ENCODE measurements at places on chromosomes 2 and 18.

DNA sequence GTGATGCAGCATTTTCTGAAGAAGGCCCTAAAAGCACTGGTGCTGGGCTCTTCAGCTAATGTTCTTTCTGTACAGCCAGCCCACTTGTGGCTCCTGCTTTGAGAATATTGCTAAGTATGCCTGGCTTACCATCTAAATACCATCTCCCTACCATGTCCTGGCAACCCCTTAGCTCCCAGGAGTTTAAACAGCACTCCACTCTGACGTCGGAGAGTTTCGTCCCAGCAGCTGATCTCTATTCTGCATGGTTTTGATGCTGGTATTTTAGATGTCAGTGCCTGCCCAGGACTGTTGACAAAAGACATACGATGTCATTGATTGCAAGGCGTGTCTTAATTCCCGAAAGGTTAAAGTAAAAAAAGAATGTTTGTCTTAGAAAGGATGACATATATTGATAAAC lies 47.0 kb upstream of the AFF3 start:
- DNase-seq: no peak

GRCh38 chr18:35658112-35658511 lies 76.6 kb downstream of the GALNT1 start:
- no peak for DNase-seq

DNA sequence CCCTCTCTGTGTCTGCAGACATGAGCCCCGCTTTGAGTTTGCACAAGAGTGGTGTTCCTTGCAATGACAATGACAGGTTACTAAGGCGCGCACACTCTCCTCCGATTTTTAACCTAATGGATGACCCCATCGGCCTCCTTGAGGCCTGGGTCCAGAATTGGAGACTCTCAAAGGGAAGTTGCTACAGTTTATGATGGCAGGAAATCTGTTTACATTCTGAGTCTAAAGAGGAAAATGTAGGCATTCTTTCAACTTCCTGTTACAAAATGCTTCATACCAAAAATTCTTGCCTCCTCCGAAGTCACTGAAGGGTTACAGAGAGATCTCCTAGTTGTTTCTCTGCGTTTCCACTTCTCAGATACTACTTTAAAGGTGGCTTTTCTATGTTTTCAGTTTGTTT lies 225.3 kb upstream of the AGAP1 start:
- no peak for DNase-seq

GRCh38 chr2:25441353-25441752 lies 99.6 kb upstream of the DNMT3A start:
- no peak for DNase-seq

GRCh38 chr2:162925595-162925994 lies 87.0 kb upstream of the KCNH7 start:
- DNase-seq: no peak

DNA sequence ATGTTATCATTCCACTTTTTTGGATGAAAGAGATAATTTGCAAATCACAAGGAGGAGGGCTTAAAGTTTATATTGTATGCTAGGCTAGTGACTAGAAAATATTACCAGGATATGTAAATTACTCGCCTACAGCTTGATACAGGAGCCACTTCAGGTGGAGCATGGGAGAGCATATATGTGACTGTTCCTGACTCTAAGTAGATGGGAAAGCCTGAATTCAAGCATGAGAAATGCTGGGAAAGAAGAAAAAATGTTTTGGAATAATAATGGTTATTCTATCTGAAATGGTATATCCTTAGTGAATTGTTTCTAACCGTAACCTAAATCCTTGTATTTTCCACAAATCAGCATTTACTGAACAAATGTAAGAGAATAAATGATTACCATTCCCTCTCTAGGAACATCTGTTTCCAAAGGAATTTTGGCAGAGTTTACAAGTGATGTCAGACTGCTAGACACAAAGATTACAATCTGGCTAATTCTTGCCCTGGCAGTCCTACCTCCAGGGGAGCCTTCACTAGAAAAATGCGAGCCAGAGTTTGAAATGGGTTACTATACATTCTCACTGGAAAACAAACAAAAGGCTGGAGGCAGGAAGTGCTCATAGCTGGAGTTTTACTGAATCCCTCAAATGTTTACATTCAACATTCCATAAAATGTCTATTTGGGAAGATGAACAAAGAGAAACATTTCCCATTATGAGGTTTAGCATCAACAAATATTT lies 129.4 kb upstream of the MAPRE2 start:
- DNase-seq: no peak

GRCh38 chr2:8587251-8587791 lies 94.5 kb upstream of the ID2 start:
- DNase-seq: no peak

DNA sequence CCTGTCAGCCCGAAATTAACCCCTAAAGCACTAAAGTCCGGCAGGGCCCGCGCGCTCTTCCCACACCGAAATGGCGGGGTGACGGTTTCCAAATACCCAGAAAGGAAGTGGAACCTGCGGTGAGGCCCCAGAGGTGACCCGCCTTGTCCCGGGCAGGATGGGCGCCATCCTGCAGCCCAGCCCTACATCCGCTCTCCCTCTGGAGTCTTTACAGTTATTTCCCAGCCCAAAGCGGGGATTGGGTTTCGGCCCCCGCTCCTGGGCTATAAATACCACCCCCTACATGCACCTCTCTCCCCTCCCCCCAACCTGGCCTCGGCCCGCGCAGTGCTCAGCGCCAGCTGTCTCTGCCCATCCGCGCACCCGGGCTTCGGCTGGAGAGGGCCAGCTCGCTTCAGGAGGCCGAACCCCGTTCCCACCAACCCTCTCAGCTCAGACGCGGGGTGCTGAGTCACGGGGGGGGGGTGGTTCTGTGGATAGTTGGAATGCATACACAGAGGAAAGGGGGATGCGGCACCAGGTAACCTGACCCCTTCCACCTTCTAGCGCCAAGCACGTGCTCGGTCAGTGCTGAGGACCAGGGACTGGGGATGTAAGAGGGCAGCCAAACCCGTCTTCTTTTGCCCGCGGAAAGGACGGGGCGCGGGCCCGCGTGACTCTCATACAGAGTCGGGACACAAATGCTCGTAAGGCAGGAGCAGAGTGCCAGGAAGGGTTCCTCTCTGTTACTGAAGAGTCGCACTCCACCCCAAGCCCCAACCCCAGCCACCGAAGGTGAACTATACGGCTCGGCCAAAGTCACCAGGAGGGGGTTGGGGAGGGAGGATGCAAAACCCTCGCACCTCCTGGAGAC lies at the start of gene TUBA4B:
TUBA4B (plus strand) TSS at position 344 of the 853 bp plus-strand sequence; CDS start at position 509, 165 bp downstream.
- peak; percentile 56 for DNase-seq

DNA sequence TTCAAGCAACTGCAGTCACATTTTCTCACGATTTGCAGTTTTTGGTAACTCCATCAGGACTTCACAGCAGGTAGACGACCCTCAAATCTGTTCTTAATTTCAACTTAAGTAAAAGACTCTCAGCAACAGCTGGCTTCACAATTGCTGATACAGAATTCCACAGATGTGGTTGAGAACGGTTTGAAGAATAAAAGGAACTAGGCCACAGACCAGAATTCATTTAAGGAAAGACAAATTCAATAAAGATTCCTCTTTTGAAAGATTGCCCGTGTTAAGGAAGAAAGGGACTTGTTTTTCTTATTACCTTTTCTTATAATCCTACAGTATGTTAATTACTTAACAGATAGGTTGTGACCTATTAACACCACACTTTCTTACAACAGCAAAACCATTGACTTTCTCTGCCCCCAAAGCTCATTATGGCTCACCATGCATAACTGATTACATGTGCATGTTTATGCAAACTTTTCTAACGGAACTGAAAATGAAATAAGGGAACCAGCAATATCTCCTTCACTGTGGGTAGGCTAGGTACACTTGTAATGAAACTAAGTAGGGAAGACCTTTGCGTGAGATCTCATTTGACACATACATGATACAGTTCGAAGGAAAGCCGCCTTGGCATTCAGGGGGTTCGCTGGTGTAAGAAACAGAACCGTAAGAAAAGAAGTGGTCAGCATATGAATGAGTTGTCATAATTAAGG lies 4.7 kb upstream of the ZNF516 start:
- DNase-seq: no peak

- DNase-seq: peak; percentile 14
Measured at GRCh38 chr2:158463496-158464095, 6.8 kb downstream of the PKP4 start.

GRCh38 chr18:37188016-37188791 lies 359.3 kb downstream of the KIAA1328 start:
- DNase-seq: no peak

GRCh38 chr2:42844901-42845821 lies 52.8 kb upstream of the HAAO start:
- DNase-seq: no peak

DNA sequence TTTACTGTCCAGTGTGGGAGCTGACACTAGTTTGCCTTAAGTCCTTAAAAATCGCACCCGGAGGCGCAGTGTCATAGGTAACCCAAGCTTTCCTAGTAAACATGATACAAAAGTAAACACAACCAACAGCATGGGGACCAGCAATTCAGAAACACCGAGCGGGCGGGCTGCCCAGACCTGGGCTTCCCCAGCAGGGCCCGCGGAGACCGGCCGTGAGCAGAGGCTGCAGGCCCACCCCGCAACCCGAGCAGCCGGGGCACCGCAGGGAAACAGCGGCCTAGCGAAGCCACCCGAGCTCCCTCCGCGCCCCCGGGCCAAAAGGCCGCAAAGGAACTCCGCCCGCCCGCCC lies 296 bp downstream of the TTC21B start:
- DNase-seq: no peak

DNA sequence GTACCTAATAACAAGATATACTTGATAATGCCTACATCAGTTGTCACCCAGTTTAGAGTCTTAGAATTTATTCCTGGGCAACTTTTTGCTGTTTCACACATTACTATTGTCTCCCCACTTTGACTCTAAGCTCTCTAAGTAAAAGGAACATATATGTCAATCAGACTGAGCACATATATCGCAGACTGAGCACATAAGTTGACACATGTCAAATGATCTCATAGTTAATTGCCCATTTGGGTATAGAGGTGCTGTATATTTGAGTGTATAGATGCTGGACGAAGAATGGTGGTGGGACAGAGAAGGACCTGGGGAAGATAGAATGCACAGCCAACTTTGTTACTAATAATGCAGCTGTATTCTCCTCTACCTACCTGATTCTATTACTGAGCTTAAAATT lies 746.0 kb upstream of the CDH2 start:
- DNase-seq: no peak

DNA sequence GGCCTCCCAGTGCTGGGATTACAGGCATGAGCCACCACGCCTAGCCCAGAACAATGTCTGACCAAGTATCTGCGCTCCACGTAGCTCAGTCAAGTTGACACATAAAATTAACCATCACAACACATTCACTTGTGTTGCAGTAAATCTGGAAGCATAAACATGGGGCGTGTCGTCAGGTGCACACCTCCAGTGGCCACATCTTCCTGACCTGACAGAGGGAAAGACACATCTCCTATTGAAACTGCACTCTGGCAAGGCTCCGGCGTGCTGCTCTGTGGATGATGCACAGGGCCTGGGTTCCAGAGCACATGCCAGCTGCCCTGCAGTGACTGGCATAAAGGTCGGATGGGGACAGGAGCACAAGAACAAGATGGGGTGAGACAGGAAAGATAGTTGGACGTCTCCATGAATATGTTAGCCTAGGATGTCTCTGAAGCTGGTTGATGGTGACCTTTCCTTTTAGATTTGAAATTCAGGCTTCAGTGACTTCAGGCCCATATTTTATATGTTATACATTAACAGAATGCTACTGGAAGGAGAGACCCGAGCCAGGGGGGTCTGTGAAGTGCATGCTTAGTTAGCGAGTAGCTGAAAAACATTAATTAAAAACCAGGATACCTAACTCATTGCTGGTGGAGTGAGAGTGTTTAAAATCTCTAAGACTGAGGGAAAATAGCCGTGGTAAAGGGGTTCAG lies 10.9 kb downstream of the IMPA2 start:
- no peak for DNase-seq

DNA sequence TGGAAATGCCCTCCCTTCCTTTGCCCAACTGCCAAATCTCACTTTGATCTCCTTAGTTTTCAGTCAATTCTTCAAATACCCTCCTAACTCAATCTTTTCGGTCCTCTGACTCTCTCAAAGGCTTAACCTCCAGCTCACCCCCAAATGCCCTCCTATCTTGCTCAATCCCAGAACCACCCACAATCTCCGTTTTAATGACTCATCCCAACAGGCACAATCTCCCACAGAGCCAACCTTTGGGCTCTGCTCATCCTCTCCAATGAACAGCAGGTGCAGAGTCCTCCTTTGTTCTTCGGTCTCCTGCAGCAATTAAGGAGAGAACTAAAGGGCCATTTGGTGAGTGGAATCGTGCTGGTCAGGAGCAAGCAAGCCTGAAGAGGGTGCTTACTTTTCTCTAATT lies 366.1 kb upstream of the CRIM1 start:
- DNase-seq: no peak

DNA sequence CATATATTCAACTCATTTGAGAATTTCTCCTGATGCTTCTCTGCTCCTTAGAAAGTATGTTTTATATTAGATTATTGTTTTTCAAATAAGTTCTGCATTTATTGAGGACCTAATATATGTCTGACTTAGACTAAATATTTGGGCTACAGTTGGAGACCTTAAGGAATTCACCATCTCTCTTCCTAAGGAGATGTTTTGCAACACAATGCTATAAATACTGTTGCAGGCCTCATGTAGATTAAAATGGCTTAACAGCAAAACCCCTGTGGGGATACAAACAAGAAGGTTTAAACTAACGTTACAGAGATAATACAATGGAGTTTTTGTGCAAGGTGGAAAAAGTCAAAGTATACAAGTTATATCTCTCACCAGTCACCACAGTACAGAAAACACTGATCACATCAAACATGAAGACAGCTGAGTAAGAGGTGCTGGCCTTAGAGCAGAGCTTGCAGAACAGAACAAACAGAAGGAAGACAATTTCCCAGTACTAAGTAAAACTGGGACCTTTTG lies 20.1 kb upstream of the BMPR2 start:
- DNase-seq: no peak

DNA sequence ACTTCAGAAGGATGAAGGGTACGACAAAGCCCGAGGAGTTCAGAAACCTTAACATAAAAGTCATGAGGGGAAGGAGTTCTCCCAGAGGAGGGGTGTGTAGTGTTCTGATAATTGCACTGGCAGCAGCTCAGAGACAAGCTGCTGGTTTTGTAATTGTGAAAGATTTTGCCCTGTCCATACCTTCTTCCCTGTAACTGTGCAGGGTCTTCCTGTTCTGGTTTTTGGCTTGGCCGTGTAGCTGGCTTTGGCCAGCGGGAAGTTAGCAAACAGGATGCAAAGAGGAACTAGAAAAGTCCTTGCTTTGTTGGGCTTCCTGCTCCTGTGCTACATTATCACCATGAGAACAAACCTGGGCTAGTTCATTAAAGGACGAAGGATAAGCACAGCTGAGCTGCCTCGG lies 160.8 kb downstream of the LPIN1 start:
- no peak for DNase-seq

DNA sequence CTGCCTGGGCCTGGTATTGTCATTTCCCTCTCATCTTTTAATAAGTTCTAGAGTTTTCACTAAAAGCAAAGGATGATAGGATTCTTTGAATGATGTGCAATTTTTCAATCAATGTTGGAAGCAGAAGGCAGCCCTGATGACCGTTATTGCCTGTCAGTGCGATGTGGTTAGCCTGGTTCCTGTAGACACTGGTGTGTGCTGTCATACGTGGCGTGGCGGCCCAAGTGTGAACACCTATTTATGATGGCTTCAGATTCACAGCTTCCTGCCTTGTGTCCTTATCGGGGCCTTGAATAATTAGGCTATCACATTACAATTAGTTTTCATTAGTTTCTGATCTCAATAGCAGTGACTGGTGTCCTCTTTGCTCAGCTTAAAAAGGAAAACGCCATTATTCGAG lies 218.5 kb downstream of the TPGS2 start:
- DNase-seq: no peak

- DNase-seq: peak; percentile 4
Measured at GRCh38 chr2:181239201-181239799, 217.9 kb upstream of the ITGA4 start.

Data from nephron progenitor cell (in vitro differentiated cells).